ENCODE measurements at places on chromosomes 3 and 15.
A peak's percentile ranks its signal among the peaks of the same experiment; 100 is the strongest.

GRCh38 chr3:94036909-94037507 lies 8.6 kb upstream of the STX19 start:
- no peak for DNase-seq

DNA sequence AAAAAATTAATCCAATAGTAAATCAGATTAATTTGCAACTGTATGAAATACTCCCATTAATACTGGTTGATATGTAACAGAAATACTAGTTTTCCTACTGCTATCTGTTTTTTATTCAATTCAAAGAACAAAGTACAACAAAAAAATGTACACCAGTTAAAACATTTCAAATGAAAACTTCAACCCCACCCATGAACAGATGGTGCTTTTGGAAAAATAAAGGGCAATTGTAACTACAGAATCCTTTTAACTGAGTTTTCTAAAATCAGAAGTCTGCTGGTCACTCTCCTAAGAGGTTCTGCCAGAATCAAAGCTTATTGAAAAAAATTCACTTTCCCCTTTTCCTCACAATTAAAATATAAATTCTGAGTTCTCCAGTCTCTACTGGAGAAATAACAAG lies 34.3 kb downstream of the DENND6A start:
- no peak for DNase-seq

DNA sequence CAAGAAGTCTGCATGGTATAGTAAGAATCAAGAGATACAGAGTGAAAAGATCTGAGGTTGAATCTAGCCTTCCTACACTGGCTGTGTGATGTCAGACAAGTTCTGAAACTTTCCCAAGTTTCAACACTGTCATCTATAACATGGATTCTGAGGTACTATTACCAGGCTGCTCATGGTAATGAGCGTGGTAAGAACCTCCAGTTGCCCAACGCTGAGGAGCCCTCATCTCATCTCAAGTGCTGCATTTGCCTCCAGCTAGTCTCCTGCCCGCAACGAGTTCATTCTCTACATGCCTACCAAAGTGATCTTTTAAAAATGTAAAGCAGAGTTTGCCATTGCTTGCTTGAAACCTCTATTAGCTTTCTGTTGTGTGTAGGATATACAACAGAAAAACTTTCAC lies 168.1 kb downstream of the NEK11 start:
- no peak for DNase-seq

DNA sequence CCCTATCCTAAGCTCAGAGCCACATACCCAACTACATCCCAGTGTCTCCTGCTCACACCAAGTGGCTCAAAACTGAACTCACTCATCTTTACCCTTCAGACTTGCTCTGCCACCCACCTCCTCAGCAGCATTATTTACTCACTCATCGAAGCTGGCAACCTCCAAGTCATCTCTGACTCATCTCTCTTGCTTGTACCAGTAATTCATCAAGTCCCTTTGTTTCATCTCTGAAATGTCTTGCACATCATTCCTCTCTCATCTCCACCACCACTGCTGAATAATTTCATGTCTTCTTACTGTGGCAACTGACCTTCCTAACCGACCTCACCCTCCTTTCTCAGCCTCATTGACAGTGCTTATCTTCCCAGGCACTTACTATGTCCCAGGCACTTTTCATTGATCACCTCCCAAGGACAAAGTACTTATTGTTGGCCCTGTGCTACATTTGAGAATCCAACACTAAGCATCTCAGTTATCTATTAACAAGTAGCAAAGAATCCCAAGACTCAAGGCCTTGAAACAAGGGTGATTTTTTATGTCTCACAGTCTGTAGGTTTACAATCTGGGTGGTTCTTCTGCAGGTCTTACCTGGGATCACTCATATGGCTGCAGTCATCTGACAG lies 82.0 kb downstream of the MRPL46 start:
- no peak for DNase-seq

GRCh38 chr15:75570126-75570845 lies 8.8 kb downstream of the PTPN9 start:
- no peak for DNase-seq

GRCh38 chr3:72306800-72307341 lies 521.9 kb upstream of the PROK2 start:
- DNase-seq = no peak

DNA sequence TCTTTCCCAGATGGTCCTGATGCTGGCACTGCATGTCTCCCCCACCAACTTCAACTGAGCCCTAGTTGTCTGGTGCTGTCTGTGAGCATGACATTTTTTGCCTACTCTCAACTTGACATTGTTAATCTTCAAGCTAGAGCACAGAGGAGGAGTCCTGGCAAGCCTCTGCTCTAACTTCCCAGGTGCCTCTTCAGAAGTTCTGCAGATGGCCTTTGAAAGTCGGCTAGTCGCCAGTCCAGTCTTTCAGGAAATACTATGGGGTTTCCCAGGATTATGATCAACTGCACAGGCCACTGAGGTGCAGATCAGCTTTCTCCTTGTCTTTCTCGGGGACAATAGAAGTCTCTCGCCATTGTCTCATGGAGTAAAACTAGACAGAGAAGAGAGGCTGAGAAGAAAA lies 86.7 kb downstream of the ST8SIA2 start:
- DNase-seq = no peak

- no peak for DNase-seq
These were observed 96.5 kb upstream of the PIAS1 start for GRCh38 chr15:67957435-67958132.

GRCh38 chr3:100737334-100737733 lies 28.0 kb downstream of the TFG start:
- DNase-seq = no peak

- DNase-seq = no peak
These were observed 128.9 kb downstream of the ZIC1 start for GRCh38 chr3:147538034-147538433.

DNA sequence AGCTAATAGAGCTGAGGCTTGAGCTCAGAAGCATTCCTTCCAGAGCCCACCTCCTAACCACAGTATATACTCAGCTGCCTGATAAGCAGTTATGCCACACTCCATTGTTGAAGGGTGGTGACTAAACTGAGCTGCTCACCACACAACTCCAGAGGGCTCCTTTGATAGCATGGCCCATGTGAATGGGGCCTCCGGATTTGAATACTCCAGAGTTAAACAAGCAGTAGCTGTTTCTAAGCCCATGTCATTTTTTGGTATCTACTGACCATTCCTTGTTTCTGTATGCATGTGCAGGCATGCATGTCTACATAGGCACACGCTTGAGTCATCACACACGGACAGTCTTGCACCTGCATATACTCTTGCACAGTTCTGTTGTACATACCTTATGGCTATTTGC lies 28.9 kb downstream of the IGSF10 start:
- no peak for DNase-seq

DNA sequence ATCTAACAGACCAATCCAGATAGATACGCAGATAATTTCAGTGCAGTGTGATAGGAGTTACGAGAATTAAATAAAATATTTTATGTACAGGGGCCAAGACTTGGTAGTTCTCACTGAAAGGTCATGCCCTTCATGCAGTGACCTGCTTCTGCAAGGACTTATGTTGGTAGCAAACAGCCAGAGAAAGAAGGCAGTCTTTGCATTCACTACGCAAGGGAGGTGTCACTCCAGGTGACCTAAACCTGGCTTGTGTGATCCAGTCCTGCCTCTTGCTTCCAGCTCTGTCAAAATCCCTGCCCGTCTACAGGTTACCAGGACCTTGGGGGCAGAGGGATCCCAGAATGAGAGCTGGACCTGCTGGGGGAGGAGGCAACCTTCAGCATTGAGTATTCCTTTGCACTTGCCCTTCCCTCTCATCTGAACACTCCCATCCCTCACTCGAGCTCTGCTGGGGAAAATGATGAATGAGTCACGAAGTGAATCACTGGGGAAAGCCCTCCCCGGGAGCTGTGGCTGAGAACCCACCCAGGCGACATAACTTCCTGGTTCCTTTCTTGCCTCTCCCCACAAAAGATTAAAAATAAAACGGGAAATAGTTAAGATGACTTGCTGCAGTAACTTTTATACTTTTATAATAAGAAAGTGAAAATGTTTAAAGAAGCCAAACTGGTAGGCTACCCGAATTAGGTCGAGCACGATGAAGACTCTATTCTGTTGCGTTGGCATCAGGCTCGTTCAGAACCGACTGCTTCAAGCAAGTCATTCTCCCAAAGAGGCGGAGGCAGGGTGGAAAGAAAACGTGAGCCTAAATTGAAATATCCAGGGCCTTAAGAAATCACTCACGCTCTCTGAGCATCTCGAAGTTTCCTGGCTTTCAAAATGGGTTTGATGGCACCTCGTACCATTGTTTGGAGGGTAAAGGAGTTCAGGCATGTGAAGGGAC lies 216.1 kb downstream of the SLCO3A1 start:
- DNase-seq = peak; percentile 55

- DNase-seq = no peak
These were observed 84.7 kb downstream of the SEC22A start for GRCh38 chr3:123286308-123287023.

GRCh38 chr15:91348752-91349500 lies 248.9 kb downstream of the SV2B start:
- no peak for DNase-seq

- no peak for DNase-seq
These were observed 374.2 kb downstream of the PLCL2 start for GRCh38 chr3:17258823-17259436.

DNA sequence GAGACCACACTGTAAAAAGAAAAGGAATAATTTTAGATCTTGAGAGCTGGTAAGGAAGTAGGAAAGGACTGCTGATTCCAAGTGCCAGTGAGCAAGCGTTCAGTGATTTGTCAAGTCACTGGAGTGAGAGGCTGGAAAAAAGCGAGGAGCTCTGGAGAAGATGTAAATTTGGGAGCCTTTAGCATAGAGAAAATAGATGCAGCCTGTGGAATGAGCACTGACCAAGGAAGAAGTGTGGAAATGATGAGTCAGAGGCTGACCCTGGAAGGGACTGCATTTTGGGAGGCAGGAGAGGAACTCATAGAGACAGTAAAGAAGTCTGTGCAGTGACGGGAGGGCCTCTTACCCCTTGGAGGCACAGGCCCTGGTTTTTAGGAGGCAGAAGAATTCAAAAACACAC lies 17.1 kb upstream of the ABTB1 start:
- DNase-seq = no peak

GRCh38 chr3:139547666-139548065 lies 8.1 kb upstream of the RBP1 start:
- no peak for DNase-seq

- no peak for DNase-seq
These were observed 59.7 kb downstream of the ATP2B2 start for GRCh38 chr3:10445561-10446175.

DNA sequence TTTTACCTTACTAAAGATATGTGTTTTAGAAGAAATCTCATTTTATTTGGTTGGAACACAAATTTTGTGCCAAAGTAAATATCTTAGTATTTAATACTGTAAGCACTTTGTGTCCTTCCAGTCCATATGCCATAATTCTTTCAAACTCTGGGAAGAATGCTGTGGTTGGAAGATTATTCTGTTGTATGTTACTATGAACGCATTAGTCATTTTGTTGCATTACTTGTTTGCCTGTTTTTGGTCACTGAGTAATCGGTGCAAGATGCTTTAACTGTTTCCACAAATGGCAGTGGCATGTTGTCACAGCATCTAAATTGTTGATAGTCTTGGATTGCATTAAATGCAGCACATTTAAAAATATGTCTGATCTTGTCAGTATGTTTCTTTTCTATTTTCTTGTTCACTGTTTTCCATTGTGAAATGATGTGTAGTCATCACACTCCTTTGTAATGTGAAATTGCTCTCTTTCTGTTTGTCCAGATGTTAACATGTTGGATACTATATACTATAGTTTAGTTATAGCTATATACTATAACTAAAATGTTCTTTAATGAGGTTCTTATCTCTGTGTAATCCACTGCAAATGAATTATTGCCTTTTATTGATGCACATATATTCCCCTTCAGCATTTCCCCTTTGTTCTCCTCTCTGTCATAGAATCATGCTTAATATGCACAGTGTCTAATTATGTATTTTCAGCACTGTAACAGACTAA lies 89.9 kb upstream of the FLNB start:
- DNase-seq = no peak

GRCh38 chr3:12737319-12737718 lies 21.7 kb downstream of the TMEM40 start:
- DNase-seq = no peak

DNA sequence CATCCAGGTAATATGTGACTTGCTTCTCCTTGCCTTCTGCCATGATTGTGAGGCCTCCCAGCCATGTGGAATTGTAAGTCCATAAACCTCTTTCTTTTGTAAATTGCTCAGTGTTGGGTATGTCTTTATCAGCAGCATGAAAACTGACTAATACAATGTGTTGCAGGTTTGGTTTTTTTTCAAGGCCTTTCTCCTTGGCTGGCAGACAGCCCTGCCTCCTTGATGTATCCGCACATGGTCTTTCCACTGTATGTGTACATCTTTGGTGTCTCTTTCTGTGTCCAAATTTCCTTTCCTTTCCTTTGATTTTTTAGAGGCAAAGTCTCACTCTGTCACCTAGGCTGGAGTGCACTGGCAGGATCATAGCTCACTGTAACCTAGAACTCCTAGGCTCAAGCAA lies 260.1 kb downstream of the TUSC7 start:
- no peak for DNase-seq

DNA sequence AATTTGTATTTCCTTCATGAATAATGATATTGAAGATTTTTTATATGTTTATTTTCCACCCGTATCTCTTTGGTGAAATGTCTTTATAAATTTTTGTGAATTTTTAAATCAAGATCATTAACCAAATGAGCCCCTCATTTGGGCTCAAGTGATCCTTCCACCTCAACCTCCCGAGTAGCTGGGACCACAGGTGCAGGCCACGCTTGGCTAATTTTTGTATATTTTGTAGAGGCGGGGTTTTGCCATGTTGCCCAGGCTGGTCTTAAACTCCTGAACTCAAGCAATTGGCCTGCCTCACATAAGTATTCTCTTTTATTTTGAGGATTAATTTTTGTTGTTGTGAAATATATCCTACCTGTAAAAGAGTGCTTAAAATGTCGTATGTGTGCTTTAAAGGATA lies 4.9 kb downstream of the BBS4 start:
- DNase-seq = no peak

DNA sequence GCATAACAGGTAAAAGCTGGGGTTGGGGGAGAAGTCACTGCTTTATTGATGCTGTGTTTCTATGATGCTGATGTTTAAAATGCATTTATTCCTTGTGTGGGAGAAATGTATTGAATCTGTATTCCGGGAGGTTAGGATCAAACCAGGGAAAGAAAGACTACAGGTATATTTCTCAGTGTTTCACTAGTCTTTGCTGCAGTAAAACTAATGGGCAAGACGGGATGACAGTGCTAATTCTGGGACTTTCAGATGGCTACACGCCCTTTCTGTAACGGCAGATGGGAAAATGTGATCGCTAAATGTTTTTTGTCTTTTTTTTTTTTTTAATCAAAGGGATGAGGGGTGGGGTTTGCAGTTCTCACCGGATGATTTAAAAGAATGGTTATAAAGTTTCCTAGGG lies 393 bp downstream of the CNTN6 start:
- DNase-seq = no peak

DNA sequence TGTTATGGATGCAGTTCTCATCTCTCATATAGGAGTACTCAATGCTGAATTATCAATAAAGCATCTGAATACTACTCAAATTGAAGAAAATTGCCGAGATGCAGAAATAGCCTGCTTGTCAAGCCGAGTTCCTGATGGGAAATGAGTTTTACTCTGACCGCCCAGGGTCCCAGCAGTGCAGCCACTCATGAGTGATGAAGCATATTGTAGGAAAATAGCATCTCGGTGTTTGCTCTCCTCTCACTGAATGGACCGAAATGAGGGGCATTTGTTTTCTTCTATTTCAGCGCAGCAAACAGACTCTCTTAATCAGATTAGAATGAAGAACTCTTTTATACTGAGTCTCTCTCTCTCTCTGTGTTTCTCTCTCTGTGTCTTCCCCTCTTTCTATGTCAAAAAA lies 190.0 kb downstream of the GABRB3 start:
- DNase-seq = no peak

- DNase-seq = no peak
These were observed 52.6 kb downstream of the RFTN1 start for GRCh38 chr3:16460886-16461285.
